ENCODE measurements at places on chromosomes 6 and 20.

- no peak for DNase-seq
These were observed 661.5 kb downstream of the EPM2A start for GRCh38 chr6:145073811-145074210.

- DNase-seq = no peak
These were observed 22.2 kb upstream of the VAPB start for GRCh38 chr20:58366866-58367265.

DNA sequence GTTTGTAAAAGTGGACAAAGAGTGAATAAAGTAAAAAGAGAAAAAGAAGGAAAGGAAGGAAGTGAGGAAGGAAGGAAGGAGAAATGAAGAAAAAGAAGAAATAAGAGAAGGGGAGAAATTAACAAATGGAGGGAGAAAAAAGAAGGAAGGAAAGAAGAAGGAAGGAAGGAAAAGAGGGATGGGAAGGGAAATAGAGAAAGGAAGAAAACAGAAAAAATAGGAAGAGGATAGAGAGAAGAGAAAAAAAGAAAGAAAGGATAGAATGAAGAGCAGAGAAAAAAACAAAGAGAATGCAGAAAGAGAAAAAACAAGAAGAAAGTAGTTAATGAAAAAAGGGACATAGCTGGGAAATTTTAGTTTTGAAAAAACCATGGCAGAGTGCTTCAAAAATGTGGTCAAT lies 361.8 kb downstream of the EPHA7 start:
- DNase-seq = no peak

- DNase-seq = no peak
These were observed 88.1 kb upstream of the TGM3 start for GRCh38 chr20:2207770-2208097.

All from DMS 273 treated with DMSO at 0.1 percent for 48 hours (cell line).